Heart right ventricle (tissue), 16 donors: ENCODE measurements at places on chromosomes 1 and 21. TPM values are rescaled to one million over a fixed set of nuclear protein-coding genes. Genes with fewer than 3 reads are reported as not detected.

DNA sequence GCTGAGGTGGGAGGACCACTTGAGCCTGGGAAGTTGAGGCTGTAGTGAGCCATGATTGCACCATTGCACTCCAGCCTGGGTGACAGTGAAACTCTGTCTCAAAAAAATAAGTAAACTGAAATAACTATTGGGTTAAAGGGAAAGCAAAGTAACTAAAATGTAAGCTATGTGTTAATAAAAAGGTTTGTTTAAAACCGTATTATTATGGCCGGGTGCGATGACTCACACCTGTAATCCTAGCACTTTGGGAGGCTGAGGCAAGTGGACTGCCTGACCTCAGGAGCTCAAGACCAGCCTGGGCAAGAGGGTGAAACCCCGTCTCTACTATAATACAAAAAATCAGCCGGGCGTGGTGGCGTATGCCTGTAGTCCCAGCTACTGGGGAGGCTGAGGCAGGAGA is 27.0 kb downstream of the NVL start:
- DNase-seq: no peak

GRCh38 chr1:216805233-216805632 is 82.0 kb upstream of the ESRRG start:
- DNase-seq: no peak

Gene BGLAP
- not detected for total RNA-seq

Gene SHE
- total RNA-seq: 12.0 TPM

GRCh38 chr1:163068716-163069115 is 445 bp upstream of the RGS4 start:
- peak; percentile 9 for DNase-seq

- DNase-seq: no peak
These were observed 24.1 kb upstream of the NPHP4 start for GRCh38 chr1:6016191-6016865.

- no peak for DNase-seq
These were observed 98.7 kb upstream of the PDC start for GRCh38 chr1:186559601-186560116.

DNA sequence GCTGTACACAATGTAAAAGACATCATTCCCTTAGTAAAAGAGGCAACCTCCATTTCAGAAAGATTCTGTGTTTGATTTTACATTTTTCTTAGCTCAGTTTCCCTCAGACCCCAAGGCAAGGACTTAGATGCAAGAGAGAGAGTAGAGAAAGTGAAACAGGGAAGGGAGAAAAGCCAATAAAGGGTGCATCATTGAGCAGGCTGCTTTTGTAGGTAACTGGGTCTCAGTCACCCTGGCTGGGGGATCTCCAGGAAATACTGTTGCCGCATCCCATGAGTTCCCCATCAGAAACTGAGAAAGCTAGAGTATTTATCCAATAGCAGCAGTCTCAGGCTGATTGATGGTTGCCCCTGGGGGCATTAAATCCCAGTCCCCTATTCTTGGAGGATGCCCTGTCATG is 23.1 kb upstream of the DNAH14 start:
- no peak for DNase-seq

Gene PLA2G2D
- not detected for total RNA-seq

Gene CLCA4
- 0.23 TPM for total RNA-seq

- no peak for DNase-seq
These were observed 220.9 kb downstream of the ATG4C start for GRCh38 chr1:63004868-63005267.

Gene FCN3
- 5.0 TPM for total RNA-seq

GRCh38 chr1:10401281-10401680 is 2.4 kb downstream of the PGD start:
- no peak for DNase-seq

- no peak for DNase-seq
These were observed 9.5 kb upstream of the GPR153 start for GRCh38 chr1:6270401-6270800.

Gene ACP6
- total RNA-seq: 14.2 TPM

GRCh38 chr21:34074283-34075090 is 1.1 kb downstream of the MRPS6 start:
- no peak for DNase-seq

- no peak for DNase-seq
These were observed 237.9 kb downstream of the PBX1 start for GRCh38 chr1:164796916-164797315.

DNA sequence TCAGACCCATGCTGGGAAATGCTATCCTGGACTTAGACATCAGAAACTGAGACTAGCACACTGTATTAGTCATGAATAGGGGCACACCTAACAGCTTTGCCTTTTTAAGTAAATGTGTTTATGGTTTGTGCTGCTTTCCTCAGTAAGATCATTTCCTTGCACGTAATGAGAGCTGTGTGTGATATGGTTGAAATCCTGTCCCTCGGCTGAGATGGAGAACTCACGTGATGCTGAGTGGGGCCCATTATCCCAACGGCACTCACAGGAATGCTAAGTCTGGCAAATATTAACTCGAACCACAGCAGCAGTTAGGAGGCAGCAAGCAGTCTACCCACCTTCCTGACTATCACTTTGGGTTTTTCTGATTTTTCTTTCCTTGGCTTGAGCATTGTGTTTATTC is 38.2 kb downstream of the BCL9 start:
- no peak for DNase-seq

DNA sequence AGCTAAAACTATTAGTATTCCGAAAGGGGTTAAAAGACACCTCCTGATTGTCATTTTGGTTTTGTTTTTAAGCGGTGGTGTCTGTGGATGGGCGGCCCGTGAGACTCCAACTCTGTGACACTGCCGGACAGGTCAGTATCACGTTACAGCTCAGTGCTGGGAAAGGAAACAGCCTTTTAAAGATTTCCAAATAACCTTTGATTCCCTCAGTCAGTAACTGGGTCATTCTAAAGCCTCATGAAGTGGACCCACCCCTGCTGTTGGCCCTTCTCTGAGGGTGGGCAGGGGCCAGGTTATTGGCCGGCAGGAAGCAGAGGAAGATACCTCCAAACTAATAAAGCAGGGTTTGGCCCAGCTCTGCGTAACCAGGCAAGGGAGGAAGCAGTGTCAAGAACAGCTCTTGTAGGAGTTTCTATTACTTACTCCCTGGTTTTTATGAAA is 2.3 kb downstream of the RHOU start:
- no peak for DNase-seq

- no peak for DNase-seq
These were observed 167.4 kb downstream of the PRDM16 start for GRCh38 chr1:3236361-3236760.

Gene TMEM240
- total RNA-seq: 3.4 TPM

- DNase-seq: no peak
These were observed 4.3 kb downstream of the TAF5L start for GRCh38 chr1:229621663-229622062.

GRCh38 chr1:10764296-10764798 is 32.1 kb downstream of the CASZ1 start:
- DNase-seq: no peak

GRCh38 chr1:99707535-99708142 is 58.8 kb downstream of the FRRS1 start:
- DNase-seq: peak; percentile 21

- DNase-seq: no peak
These were observed 98.5 kb upstream of the POGK start for GRCh38 chr1:166740668-166741276.

Gene ICOSLG
- 1.5 TPM for total RNA-seq

DNA sequence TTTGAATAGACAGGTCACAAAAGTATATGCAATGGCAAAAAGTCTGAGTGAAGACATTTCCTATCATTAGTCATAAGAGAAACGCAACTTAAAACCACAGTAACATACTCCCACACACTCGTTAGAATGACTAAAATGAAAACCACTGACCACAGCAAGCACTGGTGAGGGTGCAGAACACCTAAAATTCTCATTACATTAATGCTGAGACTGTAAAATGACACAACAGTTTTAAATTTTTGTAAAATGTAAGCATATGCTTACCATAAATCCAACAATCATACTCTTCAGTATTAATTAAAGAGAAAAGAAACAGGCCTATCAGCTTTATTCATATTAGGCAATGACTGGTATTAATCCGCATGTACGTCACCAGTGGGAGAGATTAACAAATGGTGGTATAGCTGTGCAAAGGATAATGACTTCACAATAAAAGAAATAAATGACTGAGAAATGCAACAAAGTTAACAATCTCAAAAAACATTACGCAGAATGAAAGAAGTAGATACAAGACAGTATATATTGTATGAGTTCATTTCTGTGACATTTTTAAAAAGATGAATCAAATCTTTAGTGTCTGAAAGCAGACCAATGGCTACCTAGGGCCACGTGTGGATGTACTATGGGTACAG is 253.5 kb downstream of the AKT3 start:
- DNase-seq: no peak
